ENCODE measurements at places on chromosomes 13 and 19.

DNA sequence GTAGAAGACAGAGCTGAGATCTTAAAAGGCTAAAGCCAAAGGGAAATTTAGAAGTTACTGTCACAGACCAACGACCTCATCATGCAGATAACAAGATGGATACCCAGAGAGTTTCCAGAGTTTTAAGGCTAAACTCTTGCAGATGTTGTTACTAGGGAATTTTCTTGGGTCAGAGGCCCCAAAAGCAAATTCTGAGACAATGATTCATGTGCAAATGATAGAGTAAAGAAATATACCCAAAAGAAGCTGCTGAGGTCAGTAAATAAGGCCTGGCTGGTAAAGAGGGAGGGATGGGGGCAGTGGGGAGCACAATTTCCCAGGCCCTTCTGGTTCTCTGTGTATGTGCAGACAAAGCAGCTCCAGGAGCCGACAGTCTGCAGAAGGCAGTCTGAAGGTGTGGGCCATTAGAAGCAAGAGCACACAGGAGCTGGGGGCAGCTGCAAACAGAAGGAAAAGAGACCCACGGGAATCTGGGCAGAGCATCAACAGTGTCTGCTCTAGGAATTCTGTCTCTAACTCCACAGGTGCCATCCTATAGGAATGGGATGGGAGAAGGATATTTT is 330.8 kb downstream of the TBC1D4 start:
- no peak for DNase-seq

DNA sequence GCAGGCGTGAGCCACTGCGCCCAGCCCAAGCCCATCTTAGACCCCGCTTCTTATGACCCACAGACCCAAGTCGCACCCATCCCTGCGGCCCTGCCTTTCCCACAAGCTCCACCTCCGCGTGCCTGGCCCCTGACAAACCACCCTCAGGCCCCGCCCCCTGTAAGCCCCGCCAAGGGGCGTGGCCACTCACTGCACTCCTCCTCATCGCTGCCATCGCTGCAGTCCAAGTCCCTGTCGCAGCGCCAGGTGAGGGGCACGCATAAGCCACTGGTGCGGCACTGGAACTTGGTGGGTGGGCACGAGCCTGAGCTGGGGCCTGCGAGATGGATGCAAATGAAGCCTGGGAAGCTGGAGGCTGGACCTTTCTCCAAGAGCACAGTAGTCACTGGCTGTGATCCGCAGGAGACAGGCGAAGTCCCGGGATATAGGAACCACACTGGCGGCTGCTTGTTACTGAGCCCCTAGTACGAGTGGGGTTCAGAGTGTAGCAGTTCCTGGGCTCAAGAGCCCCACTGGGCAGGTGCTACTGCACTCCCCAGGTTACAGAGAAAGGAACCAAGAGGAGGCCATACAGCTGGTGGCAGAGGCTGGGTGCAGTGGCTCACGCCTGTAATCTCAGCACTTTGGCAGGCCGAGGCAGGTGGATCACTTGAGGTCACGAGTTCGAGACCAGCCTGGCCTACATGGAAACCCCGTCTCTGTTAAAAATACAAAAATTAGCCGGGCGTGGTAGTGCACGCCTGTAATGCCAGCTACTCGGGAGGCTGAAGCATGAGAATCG is 3.1 kb downstream of the CD320 start:
- no peak for DNase-seq

GRCh38 chr19:55173714-55174409 is 6.2 kb downstream of the SYT5 start:
- peak; percentile 44 for DNase-seq

DNA sequence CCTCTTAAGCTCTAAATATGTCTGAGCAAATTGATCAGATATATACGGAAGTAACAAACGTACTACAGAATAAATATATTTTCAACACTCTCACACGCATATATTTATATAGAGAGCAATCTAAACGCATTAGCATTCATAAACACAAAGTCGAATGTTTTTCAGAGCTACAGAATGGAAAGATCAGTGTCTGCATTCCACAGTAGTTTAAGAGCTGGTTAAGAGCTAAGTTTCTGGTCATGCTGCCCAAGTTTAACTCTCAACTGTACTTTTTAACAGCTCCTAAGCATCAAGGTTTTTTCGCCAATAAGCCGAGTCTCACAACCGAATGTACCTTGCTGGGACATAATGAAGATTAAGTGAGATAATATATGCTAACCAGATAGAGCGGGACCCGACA is 36.7 kb upstream of the RAP2A start:
- no peak for DNase-seq

DNA sequence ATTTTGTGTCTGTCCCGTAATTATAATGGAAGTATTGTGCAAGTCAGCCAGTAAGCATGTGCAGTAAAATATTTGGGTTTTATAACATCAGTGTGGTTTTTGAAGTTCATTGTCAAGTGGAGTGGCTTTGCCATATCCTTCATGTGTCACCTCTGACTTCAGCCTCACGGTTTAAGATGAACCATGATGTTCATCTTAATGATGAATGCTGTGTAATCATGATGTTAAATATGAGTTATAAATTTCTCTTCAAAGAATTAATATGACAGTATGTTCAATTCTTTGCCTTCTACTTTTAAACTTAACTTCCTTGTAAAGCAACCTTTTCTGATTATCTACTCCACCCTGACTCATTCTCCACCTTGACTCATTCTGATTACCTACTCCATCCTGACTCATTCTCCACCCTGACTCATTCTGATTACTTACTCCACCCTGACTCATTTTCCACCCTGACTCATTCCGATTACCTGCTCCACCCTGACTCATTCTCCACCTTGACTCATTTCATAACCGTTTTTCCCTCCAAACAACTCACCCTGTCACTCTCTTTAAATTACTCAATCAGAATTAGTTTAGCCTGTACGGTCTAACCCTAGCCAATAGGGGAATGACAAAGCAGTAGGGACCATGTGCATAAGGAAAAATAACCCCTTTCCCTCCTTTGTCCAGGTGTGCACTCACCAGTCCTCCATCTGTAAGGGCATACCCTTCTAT is 50.3 kb upstream of the ANKRD10 start:
- DNase-seq, result no peak

DNA sequence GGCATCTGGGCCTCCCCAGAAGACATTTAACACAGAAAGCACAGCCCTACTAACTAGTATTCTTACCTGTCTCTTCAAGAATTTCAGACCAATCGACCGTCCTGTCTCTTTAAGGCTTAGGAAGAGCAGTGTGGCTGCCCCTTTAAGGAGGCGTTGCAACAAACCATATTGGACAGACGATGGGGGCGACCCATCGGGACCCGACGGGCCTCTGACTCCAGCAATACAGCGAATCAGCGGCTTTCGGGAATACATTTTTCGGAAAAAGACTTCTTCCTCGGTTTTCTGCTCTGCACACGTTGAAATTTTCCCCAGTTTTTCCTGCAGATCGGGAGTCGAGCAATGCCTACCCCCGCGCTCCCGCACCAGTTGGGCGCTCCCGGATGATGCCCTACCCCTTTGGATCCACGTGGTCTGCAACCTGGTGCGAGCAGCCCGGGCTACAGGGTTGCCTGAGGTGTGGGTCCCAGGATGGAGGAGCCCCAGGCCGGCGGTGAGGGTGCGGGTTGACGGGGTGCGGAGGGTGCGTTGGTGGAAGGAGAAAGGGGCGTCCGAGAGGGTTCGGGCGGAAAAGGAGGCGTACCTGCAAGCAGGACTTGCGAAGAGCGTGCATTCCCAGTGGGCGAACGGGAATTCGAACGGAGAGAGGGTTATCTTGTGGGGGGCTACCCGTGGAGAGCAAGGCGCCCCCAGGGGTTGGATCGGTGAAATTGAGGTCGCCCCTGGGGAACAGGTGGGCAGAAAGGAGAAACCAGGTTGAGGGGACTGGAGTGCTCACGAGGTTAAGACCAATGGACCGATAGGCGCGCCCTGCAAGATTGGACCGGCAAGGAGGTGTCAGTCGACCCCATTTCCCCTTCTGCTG is at the start of gene POLR1G:
POLR1G (plus strand) TSS at position 419 of the 865 bp plus-strand sequence; CDS start at position 472, 53 bp downstream.
- peak; percentile 83 for DNase-seq

DNA sequence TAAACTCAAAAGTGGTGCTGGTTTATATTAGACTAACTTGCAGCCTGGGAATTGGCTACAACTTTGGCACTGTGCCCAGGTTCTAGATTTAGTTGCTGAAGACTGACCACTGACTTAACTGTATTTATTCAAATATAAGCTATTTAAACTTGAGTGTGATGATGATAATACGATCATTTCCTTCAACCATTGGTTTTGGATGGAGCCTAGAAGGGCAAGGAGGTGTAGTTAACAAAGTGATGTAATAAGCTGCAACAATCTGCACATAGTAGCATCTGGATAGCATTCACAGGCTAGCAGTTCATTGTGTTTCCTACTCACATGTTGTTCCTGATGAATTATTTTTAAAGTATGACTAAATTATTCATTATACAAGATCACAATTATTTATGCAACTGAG is 55.2 kb upstream of the DACH1 start:
- DNase-seq, result no peak

- peak; percentile 57 for DNase-seq
These were observed 6.7 kb upstream of the GNA15 start for GRCh38 chr19:3129112-3129511.

DNA sequence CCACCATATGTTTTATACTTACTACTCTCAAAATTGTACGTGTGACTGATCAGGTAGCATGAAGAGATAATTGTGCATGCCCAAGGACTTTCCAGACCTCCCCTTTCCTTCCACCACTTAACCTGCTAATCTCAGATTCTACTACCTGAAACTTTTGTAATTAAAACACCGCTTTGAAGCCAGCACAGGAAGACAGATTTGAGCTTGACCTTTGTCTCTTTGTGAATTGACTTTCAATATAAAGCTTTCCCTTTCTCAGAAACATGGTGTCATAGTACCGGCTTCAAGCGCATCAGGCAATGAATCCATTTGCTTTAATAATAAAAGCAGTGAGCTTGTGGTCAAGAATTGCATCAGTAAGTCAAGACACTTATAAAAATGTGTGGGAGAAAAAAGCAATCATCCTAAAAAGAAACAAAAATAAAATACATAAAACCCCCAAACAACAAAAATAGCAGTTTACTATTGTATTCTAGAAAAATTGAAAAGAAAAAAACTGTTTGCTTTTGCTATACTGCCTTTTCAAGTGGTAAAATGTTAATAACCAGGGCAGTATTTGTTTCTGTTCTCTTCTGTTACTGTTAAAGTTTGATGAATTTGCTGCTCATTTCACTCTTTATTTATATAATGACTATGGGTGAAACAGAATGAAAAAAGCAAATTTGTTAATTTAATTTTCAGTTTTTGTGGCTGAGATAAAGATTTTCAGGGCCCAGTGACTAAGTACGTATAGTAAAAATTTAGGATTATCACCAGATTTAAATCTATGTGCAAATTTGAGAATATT is 2075.3 kb downstream of the PCDH9 start:
- no peak for DNase-seq

DNA sequence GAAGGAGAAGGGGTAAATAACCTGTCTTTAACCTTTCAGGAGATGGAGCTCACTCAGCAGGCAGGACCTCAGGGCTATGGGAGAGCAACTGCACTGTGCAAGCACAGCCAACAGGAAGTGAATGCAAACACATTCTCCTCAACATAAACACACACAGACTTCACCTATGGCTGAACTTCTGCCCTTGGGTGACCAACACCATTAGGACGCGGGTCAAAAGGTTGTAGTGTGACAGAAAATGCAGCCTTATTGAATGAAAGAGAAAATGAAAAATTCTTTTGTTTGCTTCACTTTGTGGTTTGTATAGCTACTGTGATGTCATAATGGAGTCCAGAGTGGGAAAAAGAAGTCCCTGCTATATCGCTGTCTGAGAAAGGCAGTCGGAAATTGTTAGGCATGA is 323.0 kb downstream of the NDFIP2 start:
- DNase-seq, result no peak

- no peak for DNase-seq
These were observed 2009.6 kb downstream of the OLFM4 start for GRCh38 chr13:55038230-55038629.

DNA sequence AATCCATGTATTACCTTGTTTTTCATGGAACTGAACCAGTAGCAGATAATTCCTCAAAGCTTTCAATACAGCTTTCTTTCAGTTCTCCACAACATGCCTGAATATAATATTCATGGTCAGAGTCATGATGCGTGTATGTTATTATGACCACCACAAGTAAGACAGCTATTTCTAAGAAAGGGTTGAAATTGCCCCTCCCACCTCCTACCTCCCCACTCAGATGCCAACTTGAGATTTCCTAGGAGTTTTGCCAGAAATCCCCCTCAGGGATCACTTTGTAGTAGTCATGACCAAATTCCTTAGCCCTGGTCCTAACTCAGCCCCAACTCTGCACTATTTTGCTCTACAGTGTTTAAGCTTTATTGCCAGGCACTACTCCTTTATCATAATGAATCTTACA is 69.9 kb upstream of the RAP2A start:
- DNase-seq, result no peak

GRCh38 chr19:2478756-2479555 is 3.0 kb downstream of the GADD45B start:
- peak; percentile 78 for DNase-seq

GRCh38 chr13:35593651-35594050 is 117.2 kb upstream of the MAB21L1 start:
- no peak for DNase-seq

GRCh38 chr13:93416736-93417355 is 190.2 kb downstream of the GPC6 start:
- DNase-seq, result no peak

DNA sequence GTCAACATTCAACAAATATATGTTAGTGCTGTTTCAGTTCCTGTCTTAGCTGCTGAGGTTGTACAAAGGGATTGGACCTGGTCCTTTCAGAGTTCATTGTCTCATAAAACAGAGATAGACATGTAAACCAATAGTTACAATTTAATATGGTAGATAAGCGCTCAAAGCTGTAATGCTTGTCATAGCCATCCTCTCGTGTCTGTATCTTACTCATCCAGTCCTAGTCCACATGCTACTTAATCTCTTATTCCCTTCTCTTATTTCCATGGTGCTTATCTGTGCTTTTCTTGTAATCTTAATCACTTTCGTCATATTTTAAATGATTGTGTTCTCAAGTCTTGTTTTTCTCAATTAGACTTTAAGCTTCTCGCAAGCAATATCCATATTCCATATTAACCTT is 185.2 kb upstream of the OBI1 start:
- no peak for DNase-seq

- no peak for DNase-seq
These were observed 42.3 kb downstream of the CD320 start for GRCh38 chr19:8265872-8266271.

- DNase-seq, result no peak
These were observed 4.9 kb downstream of the NUMBL start for GRCh38 chr19:40685563-40685962.

DNA sequence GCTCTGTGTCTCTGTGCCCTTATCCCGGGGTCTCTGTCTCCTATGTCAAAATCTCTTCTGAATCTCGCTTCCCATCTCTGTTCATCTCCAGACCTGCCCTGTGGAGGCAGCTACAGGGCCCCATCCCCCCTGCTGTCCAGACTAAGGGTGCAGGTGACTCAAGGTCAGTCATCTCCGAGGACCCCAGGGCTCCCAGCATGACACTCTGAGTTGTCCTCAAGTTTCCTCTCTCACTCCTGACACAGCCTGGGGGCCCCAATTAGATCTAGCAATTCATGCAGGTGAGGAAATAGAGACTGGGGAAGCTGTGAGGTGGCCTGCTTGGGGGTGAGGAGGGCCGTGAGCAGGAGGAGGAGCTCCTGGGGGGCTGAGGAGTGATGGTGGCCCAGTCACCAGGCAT is 2.1 kb upstream of the CNFN start:
- DNase-seq, result no peak

Measured in CD4-positive, alpha-beta T cell treated with Interleukin-10 for 1 hour (primary cell).